Upper lobe of right lung (tissue), 1 donor: ENCODE measurements at places on chromosomes 3 and 15. TPM values are rescaled to one million over a fixed set of nuclear protein-coding genes. Genes with fewer than 3 reads are reported as not detected.

Gene POPDC2
- 2.7 TPM for total RNA-seq

Gene SERINC4
- total RNA-seq = not detected

Gene CLDND1
- 90.9 TPM for total RNA-seq

Gene FBN1
- 46.9 TPM for total RNA-seq

Gene BSN
- total RNA-seq = 0.43 TPM

Gene PAQR5
- 37.9 TPM for total RNA-seq

Gene TMCO5A
- total RNA-seq = not detected

Gene MORC1
- total RNA-seq = not detected

GRCh38 chr3:40143283-40144090, 166.0 kb upstream of the EIF1B start:
- H3K27ac ChIP-seq = no peak overlapping the region
- no peak overlapping the region for H3K4me3 ChIP-seq
- H3K36me3 ChIP-seq = no peaks in the 10 kb centered on the region
- DNase-seq = no peak
- no peaks in the 10 kb centered on the region for H3K27me3 ChIP-seq

- DNase-seq = no peak
- no peaks in the 10 kb centered on the region for H3K36me3 ChIP-seq
- H3K4me1 ChIP-seq = no peaks in the 10 kb centered on the region
- no peak overlapping the region for H3K27ac ChIP-seq
- H3K4me3 ChIP-seq = no peak overlapping the region
Observed at GRCh38 chr3:64078966-64079365, 55.7 kb upstream of the PSMD6 start.

GRCh38 chr3:183313351-183313750, 60.3 kb downstream of the B3GNT5 start:
- no peak for DNase-seq
- H3K4me3 ChIP-seq = no peak overlapping the region

GRCh38 chr3:172515130-172515918, 7.9 kb downstream of the TNFSF10 start:
- peaks cover 48% of the 10 kb centered on the region for H3K36me3 ChIP-seq
- no peak overlapping the region for H3K4me3 ChIP-seq
- DNase-seq = no peak
- no peaks in the 10 kb centered on the region for H3K27me3 ChIP-seq
- peaks cover 78% of the 10 kb centered on the region for H3K4me1 ChIP-seq

DNA sequence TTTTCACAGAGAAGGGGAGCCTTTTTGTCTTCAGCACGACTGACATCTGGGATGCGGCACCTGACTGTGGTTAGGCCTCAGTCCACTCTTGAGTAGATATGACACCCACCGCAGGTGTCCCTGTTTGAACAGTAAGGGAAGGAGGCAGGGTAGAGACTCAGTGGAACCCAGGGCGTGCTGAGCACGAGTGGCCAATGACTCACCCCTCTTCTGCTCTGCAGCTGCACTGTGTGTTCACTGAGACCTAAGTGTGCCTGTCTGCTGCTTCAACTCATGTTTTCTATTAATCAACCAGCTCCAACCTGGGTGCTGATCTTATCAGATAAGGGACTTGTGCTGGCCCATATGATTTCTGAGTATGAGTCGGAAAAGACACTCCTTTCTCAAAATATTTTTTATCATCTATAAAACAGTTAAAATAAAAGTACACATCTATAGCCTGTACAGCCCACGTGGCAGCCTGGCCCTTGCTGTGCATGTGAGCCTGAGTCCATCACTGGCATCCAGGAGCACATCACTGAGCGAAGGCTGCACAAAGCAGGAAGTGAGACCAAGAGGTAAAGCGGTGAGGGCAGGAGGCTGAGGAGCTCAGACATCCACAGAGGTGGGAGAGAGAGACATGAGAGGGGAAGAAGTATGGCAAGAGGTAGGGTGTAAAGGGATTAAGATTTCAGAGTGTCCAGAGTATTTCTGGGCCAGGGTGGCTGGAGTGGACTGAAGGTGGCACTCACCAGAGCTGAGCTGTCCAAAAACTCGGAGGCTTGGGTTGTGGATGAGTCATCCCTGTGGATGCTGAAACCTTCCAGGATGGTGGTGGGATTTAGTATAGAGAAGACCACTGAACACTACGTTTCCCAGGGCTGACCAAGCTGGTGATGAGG, 49.2 kb downstream of the SLC41A3 start:
- no peaks in the 10 kb centered on the region for H3K27me3 ChIP-seq
- no peak for DNase-seq
- H3K4me3 ChIP-seq = no peak overlapping the region

- no peaks in the 10 kb centered on the region for H3K36me3 ChIP-seq
- no peak overlapping the region for H3K4me3 ChIP-seq
- H3K4me1 ChIP-seq = no peaks in the 10 kb centered on the region
- no peak overlapping the region for H3K27ac ChIP-seq
- DNase-seq = no peak
Observed at GRCh38 chr3:112171144-112171543, 38.1 kb upstream of the GCSAM start.

DNA sequence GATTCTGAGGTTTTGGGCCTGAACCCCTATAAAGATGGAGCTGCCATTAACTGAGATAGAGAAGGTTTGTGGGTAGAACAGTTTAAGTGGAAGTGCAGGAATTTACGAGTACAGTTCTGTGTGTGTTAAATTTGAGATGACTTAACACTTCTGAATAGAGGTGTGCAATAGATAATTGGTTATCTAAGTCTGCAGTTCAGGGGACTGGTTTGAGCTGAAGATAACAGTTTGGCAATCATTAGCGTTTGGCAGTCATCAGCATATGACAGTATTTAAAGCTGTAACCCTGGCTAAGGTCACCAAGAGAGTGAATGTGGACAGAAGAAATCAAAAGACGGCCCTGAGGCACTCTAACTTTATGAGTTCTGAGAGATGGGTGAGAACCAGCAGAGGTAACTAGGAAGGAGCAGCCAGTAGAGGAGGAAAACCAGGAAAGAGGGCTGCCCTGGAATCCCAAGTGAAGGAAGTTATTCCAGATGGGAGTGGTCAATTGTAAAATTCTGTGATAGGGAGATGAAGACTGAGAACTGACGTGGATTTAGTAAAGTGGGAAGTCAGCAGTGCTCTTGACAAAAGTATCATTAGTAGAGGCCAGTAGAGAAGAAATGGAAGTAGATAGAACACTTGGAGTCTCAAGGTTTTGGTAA, 8.1 kb downstream of the MYNN start:
- H3K36me3 ChIP-seq = peaks cover 95% of the 10 kb centered on the region
- DNase-seq = no peak
- no peaks in the 10 kb centered on the region for H3K4me1 ChIP-seq
- no peak overlapping the region for H3K4me3 ChIP-seq

GRCh38 chr3:134066651-134067530, 37.2 kb upstream of the SLCO2A1 start:
- no peaks in the 10 kb centered on the region for H3K36me3 ChIP-seq
- H3K27me3 ChIP-seq = no peaks in the 10 kb centered on the region
- no peak for DNase-seq
- no peak overlapping the region for H3K4me3 ChIP-seq
- H3K4me1 ChIP-seq = peaks cover 8% of the 10 kb centered on the region

DNA sequence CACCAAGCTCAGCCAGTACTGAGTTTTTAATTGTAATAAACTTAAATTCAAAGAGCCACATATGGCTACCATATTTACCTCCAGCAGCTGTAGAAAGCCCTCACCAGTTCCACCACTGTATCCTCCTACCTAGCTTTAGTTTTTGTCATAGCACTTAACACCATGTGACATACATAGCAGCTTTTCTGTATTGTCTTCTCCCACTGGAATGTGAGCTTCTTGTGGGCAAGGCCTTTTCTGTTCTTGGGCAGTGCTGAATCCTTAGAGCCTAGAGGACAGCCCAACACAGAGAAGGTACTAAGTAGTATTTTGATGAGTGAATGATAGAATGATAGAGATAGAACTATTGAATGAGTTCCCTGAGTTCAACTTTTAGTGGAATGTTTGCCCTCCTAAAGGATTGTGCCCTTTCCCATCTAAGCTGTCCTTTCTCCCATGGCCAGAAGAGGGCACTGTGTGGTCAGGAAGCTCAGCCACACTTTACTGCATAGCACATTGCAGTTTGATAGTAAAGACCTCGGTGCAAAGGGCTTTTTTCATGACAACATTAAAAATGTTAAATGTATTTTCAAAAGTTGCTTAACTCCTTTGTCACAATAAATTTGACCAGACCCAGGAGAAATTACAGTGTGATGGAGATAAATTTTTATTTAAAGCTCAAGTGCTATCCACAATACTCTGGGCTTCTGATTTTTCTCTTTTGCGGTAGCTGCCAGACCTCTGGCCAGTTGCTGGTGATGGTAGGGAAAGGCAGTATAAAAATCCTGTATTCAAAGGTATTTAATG, 115.8 kb downstream of the GHSR start:
- H3K4me1 ChIP-seq = no peaks in the 10 kb centered on the region
- H3K36me3 ChIP-seq = peaks cover 84% of the 10 kb centered on the region
- no peak overlapping the region for H3K27ac ChIP-seq
- no peaks in the 10 kb centered on the region for H3K27me3 ChIP-seq
- no peak for DNase-seq
- no peak overlapping the region for H3K4me3 ChIP-seq

GRCh38 chr3:38152609-38153008, 12.7 kb upstream of the OXSR1 start:
- H3K36me3 ChIP-seq = no peaks in the 10 kb centered on the region
- H3K4me1 ChIP-seq = peaks cover 21% of the 10 kb centered on the region
- H3K4me3 ChIP-seq = no peak overlapping the region
- no peaks in the 10 kb centered on the region for H3K27me3 ChIP-seq
- no peak for DNase-seq
- no peak overlapping the region for H3K27ac ChIP-seq
